IMR-90 (cell line): ENCODE measurements at places on chromosomes 1 and 21. TPM values are rescaled to one million over a fixed set of nuclear protein-coding genes. Genes with fewer than 3 reads are reported as not detected.

The AGO1 gene
- total RNA-seq = 17.2 and 21.5 TPM in 2 replicates

The SLAMF1 gene
- total RNA-seq = not detected in 2 replicates

The REN gene
- total RNA-seq = 0.28 and 0.54 TPM in 2 replicates

The CLDN19 gene
- not detected in 2 replicates for total RNA-seq

The PCBP3 gene
- 2.5 and 2.9 TPM in 2 replicates for total RNA-seq

The GJA8 gene
- not detected in 2 replicates for total RNA-seq

The SELL gene
- not detected in 2 replicates for total RNA-seq

The S100A6 gene
- 373 and 555 TPM in 2 replicates for total RNA-seq

DNA sequence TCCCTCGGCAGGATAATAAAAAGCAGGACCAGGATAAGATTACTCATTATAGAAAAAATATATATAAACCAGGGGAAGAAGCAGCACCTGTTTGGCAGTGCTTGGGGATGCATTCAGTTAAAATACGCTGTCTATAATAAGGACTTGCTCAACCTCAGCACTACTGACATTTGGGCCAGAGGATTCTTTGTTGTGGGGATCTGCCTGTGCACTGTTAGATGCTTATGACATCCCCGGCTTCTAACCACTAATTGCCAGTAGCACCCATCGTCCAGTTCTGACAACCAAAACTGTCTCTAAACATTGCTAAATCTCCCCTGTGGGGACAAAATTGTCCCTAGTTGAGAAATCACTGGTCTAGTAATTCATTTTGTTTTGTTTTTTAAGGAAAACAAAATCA is 242.1 kb downstream of the SLC45A1 start:
- no peak for DNase-seq

- DNase-seq = no peak
These were observed 46.5 kb downstream of the HLX start for GRCh38 chr1:220925707-220926106.

DNA sequence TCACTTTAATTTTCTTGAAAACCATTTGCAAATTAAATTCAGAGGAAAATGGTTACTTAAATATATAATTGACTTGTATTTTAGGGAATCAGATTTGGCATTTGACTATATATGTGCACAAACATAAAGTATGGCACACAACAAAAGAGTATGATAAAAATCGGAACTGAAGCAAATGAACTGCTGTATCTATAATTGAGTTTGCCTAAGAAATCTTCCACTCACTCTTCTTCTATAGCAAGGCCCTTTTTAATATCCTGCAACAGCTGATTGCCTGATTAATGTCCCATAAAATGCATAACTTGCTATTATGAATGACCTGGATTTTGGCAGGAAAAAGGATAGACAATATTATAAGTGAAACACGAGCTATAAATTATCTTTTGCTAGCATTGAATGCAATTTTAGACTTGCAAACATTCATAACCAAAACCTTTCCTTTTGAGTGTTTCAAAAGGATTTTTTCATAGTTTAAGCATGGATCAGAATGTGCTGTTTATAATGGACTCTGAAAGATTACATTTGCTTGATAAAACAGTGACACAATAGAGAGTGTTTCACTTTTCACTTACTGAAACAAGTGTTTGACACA is 2204.3 kb downstream of the MRPL39 start:
- no peak for DNase-seq

DNA sequence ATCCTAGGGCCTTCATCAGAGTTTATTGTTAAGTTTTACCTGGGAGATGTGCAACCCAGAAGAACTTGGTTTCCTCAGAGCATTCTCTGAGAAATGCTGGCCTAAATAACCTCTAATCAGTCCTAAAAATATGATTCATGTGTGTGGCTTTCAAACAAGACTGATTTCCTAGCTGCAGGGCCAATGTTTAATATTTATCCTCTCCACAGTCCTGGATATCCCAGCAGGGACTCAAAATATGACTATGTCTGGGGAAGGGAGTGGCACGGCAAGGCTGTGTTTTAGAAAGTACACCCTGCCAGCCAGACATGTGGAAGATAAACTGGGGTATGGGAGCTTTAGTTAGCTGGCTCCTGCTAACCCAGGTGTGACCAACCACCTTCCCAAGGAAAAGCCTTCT is 26.3 kb downstream of the PLPP3 start:
- DNase-seq = no peak

- DNase-seq = no peak
These were observed 9.5 kb downstream of the CHIT1 start for GRCh38 chr1:203219934-203220333.

DNA sequence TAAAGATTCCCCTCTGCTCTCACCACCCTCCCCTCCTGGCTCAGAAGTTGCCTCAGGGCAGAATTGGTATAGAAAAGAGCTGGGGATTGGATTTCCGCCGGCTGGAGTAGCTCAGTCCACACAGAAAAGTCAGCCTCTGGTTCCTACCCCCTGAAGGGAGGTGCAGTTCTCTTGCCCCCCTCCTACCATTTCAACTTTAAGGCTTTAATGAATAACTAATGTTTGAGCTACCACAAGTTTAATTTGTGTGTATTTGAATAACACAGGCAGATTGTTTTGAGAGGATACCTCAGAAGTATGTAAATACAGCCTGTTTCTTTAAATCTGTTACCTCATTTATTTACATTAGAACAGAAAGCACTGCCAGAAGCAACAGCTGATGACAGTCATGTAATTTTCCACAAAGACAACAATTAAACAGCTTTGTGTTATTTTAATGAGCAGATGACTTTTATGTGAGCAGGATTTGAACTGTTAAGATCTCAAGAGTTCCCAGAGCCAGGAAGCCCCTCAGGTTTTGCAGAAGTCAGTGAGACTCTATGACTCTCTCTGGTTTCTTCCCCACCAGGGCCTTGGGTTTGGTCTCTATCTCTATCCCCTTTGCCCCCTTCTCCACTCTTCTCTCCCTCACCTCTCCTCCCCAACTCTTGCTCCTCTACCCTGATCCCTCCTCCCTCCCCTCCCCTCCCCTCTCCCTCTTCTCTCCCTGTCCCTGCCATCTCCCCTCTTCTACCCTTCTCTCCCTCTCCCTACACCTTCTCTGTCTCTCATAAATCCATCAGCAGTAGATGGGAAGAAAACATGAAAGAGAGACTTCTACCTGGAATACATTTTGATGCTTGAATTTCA is 26.3 kb downstream of the DUSP10 start:
- peak; percentile 77 for DNase-seq

GRCh38 chr1:220852408-220852807 is 26.8 kb upstream of the HLX start:
- no peak for DNase-seq

- DNase-seq = no peak
These were observed 31.8 kb downstream of the PROK1 start for GRCh38 chr1:110482662-110483307.

DNA sequence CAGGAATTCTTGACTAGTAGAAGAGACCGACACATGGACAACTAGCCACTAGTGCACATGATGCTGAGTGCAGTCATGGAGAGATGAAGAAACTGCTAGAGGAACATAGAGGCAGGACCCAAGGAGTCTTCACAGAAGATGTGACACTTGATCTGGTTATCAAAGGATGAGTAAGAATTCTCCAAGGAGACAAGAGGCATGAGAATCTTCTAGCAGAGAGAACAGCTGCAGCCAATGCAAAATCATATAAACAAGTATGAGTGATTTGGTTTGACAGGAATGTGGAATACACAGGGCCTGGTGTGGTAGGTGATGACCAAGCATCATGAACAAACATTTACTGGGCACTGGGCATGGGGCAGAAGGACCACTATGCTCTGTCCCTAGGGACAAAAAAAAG is 140.9 kb upstream of the CTTNBP2NL start:
- peak; percentile 49 for DNase-seq

GRCh38 chr1:87588495-87588894 is 259.8 kb downstream of the LMO4 start:
- DNase-seq = peak; percentile 63

DNA sequence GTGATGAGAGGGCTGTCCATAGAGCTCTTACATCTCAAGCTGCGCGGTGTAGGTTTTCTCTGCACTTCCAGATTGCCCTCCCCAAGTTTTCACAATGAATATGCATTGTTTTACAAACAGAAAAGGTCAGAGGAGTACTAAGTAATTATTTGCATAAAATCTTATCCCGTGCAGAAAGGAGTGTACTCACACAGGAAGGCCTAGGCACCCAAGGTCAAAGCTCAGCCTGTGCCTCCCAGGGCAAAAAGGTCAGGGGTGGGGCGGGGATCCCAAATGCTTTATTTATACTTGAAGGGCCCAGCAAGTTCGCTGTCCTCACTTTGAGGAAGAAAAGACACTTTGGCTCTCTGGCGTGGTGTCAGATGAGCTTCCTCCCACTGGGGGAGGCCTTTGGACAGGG is 10.3 kb upstream of the KCNE1 start:
- DNase-seq = no peak

GRCh38 chr1:227891223-227891954 is 56.3 kb downstream of the WNT9A start:
- DNase-seq = no peak

DNA sequence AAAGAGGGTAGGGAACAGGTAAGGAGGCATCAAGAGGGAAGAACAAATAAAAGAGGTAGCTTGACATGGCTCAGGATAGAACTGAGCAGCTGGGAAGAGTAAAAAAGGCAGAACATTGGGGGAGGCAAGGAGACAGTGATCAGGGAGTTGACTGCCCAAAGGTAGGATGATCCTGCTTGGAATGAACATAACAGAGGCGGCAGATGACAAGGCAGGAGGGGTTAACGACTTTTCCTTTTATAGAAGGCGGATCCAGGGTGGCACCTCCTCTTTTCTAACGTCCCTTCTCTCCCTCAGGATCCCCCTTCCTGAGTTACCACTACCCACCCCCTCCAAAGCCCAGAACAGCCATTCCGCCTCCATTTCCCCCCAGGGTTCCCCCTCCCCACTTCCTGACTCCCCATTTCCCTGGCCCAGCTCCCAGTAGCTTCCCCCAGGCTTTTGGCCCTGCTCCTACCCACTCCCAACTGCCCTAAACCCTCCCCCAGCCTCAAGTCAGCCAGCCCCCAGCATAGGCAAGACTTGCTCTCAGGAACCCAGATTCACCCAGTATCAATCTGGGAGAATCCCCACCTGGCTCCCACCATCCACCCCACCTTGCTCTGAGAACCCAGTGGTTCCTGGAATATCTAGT is 769 bp upstream of the ADAMTS4 start:
- DNase-seq = no peak

GRCh38 chr1:60598041-60598910 is 484.1 kb upstream of the NFIA start:
- DNase-seq = no peak

GRCh38 chr21:29645666-29646553 is 293.9 kb downstream of the GRIK1 start:
- DNase-seq = no peak

DNA sequence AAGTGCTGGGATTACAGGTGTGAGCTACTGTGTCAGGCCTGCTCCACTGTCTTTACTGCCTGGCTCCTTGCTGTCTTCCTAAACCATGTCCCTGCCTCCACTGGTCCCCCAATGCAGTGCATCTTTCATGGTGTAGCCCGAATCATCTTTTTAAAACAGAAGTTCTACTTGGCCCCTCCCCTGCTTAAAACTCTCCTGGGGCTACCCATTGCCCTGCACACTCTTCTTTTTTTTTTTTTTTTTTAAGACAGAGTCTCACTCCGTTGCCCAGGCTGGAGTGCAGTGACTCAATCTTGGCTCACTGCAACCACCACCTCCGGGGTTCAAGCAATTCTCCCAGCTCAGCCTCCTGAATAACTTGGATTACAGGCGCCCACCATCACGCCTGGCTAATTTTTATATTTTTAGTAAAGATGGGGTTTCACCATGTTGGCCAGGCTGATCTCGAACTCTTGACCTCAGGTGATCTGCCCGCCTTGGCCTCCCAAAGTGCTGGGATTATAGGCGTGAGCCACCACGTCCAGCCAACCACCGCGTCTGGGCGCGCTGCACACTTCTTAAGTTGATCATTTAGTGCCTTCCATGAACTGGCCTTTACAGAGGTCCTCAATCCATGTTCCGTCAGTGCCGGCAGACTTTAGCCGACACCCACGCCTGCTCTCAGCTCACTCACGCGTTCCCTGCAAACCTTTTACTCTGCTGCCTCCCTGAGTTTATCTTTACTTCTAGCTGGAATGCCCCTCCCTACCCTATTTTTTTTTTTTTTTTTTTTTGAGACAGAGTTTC is 2.4 kb downstream of the FCN3 start:
- DNase-seq = no peak
